Prostate gland (tissue), 2 donors: ENCODE measurements at places on chromosomes 13 and 19. TPM values are rescaled to one million over a fixed set of nuclear protein-coding genes. Genes with fewer than 3 reads are reported as not detected.

GRCh38 chr19:16463991-16464575, 7.7 kb downstream of the EPS15L1 start:
- H3K27ac ChIP-seq, result no peak overlapping the region
- peaks cover 4% of the 10 kb centered on the region for H3K4me1 ChIP-seq
- H3K27me3 ChIP-seq, result no peaks in the 10 kb centered on the region
- no peak for DNase-seq

The PRRG2 gene
- 22.5 TPM for total RNA-seq

The IZUMO2 gene
- total RNA-seq, result 1.1 TPM

- H3K27me3 ChIP-seq, result no peaks in the 10 kb centered on the region
- H3K27ac ChIP-seq, result no peak overlapping the region
- no peaks in the 10 kb centered on the region for H3K36me3 ChIP-seq
Measured at GRCh38 chr19:44723952-44724319, 24.6 kb upstream of the BCL3 start.

DNA sequence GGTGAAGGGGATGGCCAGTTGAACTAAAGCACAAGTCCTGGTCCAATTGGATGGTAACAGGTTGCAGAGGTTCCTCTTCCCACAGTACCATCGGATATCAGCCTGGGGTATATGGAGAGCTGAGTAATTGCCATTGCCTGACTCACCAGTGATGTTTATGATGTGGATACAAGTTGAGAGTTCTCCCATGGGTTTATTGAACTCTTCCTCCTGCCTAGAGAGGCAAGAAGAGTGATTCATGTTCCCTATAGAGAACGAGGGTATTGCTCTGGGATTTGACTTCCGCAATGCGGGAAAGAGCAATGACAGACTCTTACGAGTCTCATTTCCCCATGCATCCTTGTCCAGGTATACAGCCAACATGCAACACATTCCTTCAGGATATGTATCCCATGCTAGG, 111.3 kb upstream of the PCDH9 start:
- H3K36me3 ChIP-seq, result no peaks in the 10 kb centered on the region
- H3K4me3 ChIP-seq, result no peak overlapping the region
- H3K4me1 ChIP-seq, result no peaks in the 10 kb centered on the region
- no peak overlapping the region for H3K27ac ChIP-seq
- no peak for DNase-seq
- H3K27me3 ChIP-seq, result no peaks in the 10 kb centered on the region

- no peak for DNase-seq
- H3K4me1 ChIP-seq, result no peaks in the 10 kb centered on the region
- no peak overlapping the region for H3K27ac ChIP-seq
- no peaks in the 10 kb centered on the region for H3K27me3 ChIP-seq
- no peak overlapping the region for H3K4me3 ChIP-seq
Measured at GRCh38 chr19:1933244-1933643, 7.7 kb upstream of the CSNK1G2 start.

The CD37 gene
- total RNA-seq, result 21.4 TPM

The CLC gene
- total RNA-seq, result not detected

DNA sequence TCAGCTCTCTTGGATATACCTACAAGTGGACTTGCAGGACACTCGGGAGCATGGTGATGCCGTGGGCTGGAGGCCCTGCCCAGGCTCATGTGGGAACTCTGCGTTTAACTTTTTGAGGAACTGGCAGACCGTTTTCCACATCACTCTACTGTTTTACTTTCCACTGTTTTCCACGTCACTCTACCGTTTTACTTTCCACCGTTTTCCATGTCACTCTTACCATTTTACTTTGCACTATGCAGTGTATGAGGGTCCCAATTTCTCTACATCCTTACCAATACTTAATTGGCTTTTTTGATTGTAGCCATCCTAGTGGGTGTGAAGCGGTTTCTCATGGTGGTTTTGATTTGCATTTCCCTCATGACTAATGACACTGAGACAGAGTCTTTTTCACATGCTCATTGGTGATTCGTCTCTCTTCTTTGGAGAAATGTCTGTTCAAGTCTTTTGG, 40.5 kb downstream of the GATAD2A start:
- DNase-seq, result no peak
- no peaks in the 10 kb centered on the region for H3K36me3 ChIP-seq
- no peak overlapping the region for H3K27ac ChIP-seq
- H3K4me1 ChIP-seq, result no peaks in the 10 kb centered on the region
- H3K27me3 ChIP-seq, result no peaks in the 10 kb centered on the region
- H3K4me3 ChIP-seq, result no peak overlapping the region

DNA sequence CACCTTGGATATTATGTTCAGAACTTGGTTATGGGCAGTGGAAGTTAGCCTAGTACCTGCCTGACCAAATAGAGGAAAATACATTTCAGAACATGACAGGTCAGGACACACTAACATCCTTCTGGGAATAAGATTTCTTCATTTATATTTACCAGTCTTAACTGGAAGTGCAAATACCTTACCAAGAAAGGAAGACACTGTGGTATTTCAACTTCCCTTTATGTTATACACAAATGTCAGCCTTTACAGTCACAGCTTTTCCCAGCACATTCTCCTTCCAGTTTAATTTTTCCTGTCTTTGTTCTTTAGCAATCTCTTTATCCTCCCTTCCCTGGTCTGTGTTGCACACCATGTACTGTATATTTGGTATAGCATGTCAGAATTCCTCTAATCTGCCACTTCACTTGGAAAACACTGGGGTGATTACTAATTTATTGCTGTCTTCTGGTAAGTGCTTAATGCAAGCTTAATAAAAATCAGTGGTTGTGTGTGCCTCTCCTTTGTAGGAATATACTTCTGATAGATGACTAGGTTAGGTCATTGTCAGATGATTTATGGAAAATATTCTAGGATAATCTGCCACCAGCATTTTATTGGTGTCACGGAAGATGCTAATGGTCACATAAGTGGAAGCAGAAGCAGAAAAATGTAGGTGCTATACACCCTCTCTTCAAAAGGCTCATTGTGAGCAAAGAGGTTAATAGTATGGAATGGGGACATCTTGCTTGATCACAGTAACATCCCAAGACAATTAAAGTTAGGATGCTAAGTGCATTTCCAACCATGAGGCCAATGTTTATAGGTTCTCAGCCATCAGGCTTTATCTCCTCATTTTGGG, 124.3 kb upstream of the STARD13 start:
- DNase-seq, result no peak
- H3K27me3 ChIP-seq, result no peaks in the 10 kb centered on the region
- H3K4me1 ChIP-seq, result no peaks in the 10 kb centered on the region
- no peak overlapping the region for H3K4me3 ChIP-seq

The MEF2B gene
- not detected for total RNA-seq

GRCh38 chr13:105937451-105937850, 598.0 kb downstream of the EFNB2 start:
- no peaks in the 10 kb centered on the region for H3K27me3 ChIP-seq
- no peak overlapping the region for H3K4me3 ChIP-seq
- DNase-seq, result no peak

The PTGIR gene
- not detected for total RNA-seq

DNA sequence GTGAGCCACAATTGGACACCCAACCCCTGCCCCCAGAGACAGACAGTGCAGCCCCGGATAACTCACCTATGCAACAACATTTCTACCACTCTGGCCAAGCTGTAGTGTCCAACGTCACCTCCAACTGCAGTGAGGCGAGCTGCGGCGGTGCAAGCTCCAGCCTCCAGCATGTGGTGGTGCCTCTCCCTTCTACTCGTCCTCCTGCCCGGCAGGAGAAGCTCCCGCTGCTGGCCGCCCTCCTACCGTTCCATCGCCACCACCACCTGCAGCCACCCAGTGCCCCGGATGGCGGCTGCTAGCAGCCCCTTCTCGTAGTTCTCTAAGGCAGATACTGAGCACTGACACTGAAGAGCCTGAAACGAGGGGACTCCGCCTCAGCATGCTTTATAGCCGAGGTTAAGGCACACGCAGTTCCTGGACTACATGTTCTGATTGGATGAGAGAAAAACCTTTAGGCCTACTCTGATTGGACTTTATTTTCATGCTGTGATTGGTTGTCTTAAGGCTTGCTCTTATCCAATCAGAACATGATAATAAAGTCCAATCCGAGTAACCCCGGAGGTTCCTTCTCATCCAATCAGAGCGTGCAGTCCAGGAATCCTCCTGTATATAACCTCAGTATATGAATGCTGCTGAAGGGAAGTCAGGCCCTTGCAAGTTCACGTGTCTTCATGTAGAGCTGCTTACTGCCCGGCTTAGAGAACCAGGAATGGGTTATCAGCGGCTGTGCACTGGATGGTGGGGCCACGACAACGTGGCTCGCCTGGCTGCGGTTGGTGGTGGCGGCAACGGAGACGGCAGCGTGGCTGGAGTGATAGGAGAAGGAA, 63.5 kb downstream of the TUBA3C start:
- no peaks in the 10 kb centered on the region for H3K4me1 ChIP-seq
- no peak for DNase-seq
- no peaks in the 10 kb centered on the region for H3K36me3 ChIP-seq
- no peaks in the 10 kb centered on the region for H3K27me3 ChIP-seq
- H3K27ac ChIP-seq, result no peak overlapping the region

DNA sequence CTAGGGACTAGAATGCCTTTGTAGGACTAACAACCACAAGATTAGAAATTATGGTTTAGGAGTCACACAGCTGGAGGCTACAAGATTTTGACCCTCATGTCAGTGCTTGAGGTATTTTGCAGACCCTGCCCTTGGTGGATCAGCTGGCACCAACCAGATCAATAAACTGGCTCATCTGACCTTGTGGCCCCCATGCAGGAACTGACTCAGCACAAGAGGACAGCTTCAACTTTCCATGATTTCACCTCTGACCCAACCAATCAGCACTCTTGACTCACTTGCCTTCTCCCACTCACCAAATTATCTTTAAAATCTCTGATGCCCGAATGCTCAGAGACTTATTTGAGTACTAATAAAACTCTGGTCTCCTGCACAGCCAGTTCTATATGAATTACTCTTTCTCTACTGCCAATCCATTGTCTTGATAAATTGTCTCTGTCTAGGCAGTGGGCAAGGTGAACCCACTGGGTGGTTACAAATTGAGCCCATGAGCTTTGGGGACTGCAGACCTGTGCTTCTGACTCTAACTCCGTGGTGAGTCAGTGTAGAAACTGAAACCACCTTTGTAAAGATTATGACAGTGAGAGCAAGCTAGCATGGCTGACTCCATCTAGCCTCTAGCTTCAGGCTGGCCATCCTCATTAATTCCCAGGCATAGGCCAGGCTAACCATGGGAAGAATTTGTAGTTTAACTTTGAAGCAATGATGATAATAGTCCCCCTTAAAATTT, 33.9 kb upstream of the CEACAM8 start:
- H3K4me1 ChIP-seq, result no peaks in the 10 kb centered on the region
- no peaks in the 10 kb centered on the region for H3K36me3 ChIP-seq
- H3K4me3 ChIP-seq, result no peak overlapping the region

DNA sequence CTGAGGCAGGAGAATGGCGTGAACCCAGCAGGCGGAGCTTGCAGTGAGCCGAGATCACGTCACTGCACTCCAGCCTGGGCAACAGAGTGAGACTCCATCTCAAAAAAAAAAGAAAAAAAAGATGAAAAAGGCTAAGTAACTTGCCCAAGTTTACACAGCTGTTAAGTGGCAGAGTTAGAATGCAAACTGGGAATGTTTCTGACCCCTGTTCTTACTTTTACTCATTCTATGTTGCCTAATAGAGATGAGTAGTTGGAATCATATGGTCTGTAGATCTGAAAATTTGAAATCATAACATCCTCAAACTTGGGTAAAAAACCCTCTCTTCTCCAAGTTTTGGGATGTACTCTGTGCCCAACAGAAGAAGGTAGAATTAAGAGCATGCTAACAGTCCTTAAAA, 235.8 kb upstream of the RFC3 start:
- H3K27ac ChIP-seq, result no peak overlapping the region
- no peak for DNase-seq
- H3K4me3 ChIP-seq, result no peak overlapping the region
- no peaks in the 10 kb centered on the region for H3K36me3 ChIP-seq

The B3GNT3 gene
- total RNA-seq, result 5.2 TPM

- no peaks in the 10 kb centered on the region for H3K4me1 ChIP-seq
- H3K27me3 ChIP-seq, result no peaks in the 10 kb centered on the region
- no peaks in the 10 kb centered on the region for H3K36me3 ChIP-seq
Measured at GRCh38 chr19:23800868-23801267, 42.2 kb upstream of the ZNF681 start.

GRCh38 chr13:107091428-107091827, 523.5 kb upstream of the ARGLU1 start:
- no peak overlapping the region for H3K4me3 ChIP-seq
- no peaks in the 10 kb centered on the region for H3K27me3 ChIP-seq
- no peaks in the 10 kb centered on the region for H3K4me1 ChIP-seq
- H3K27ac ChIP-seq, result no peak overlapping the region
- no peaks in the 10 kb centered on the region for H3K36me3 ChIP-seq

- H3K36me3 ChIP-seq, result no peaks in the 10 kb centered on the region
- H3K27ac ChIP-seq, result peak overlapping the region; percentile 35
- H3K4me1 ChIP-seq, result peaks cover 10% of the 10 kb centered on the region
- DNase-seq, result peak; percentile 93
- H3K27me3 ChIP-seq, result no peaks in the 10 kb centered on the region
Measured at GRCh38 chr13:100544866-100545683, 43.5 kb downstream of the GGACT start.

The CLIP3 gene
- total RNA-seq, result 7.4 TPM

DNA sequence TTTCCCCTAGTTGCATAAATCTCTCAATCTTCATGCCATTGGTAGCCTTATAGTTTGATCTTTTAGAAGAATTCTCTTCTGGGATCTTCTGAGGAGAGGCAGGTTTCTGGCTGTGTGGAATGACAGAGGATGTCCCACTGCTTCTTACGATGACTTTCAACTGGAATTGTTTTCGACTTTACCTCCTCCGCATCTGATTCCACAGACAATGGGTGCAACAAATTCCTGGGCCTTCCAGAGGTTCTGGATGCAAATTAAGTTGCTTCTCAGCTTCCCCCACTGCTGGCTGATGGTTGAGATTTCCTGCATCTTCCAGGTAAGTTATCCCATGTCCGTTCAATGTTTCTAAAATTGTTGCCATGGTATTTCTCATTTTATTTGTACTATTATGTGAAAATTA, 142.3 kb upstream of the TSC22D1 start:
- no peaks in the 10 kb centered on the region for H3K27me3 ChIP-seq
- no peak for DNase-seq
- H3K4me1 ChIP-seq, result no peaks in the 10 kb centered on the region
- H3K27ac ChIP-seq, result no peak overlapping the region
- H3K36me3 ChIP-seq, result no peaks in the 10 kb centered on the region
